ENCODE measurements at places on chromosomes 1 and 21. TPM values are rescaled to one million over a fixed set of nuclear protein-coding genes. Genes with fewer than 3 reads are reported as not detected.

PCBP3 gene
- total RNA-seq: 11.8 TPM

FTCD gene
- 4.1 TPM for total RNA-seq

DNA sequence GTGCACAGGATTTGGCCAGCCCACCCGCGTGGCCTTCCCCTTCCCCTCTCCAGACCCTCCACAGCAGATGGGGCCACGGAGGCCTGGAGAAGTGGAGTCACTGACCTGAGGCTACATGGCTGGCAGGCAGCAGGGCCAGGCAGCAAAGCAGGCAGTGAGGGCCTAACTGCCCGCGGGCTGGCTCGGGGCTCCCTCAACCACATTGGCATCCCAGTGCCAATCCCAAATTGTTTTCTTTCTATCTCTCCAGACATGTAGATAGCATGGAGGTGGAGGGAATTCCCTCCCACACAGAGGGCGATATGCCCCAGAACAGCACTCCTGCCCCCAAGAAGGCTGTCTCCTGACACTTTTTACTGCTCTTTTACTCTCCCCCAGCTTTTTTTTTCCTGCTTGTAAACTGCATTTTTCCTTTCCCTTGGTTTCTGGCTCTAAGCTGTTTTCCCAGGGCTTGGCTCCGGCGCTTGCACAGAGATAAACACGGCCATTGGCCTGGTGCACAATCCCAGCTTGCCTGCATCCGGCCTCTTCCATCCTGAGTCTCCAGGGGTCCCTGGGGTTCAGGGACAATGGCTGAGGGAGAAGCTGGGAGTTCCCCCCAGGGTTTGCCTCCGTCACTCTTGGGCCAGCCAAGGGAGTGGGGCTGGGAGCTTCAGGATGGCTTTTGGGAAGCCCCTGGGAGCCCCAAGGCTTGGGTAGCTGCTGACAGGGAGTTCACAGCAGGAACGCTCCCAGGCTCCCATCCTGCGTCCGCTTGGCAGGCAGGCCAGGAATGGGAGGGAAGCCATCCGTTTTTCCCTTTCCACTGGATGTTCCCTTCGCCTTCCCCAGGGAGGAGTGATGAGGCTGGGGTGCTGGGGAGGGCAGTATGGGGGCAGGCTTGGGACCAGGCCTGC lies 7.0 kb downstream of the EPHX1 start:
- DNase-seq: no peak

GJA8 gene
- not detected for total RNA-seq
